ENCODE measurements at places on chromosomes 12 and 14.

DNA sequence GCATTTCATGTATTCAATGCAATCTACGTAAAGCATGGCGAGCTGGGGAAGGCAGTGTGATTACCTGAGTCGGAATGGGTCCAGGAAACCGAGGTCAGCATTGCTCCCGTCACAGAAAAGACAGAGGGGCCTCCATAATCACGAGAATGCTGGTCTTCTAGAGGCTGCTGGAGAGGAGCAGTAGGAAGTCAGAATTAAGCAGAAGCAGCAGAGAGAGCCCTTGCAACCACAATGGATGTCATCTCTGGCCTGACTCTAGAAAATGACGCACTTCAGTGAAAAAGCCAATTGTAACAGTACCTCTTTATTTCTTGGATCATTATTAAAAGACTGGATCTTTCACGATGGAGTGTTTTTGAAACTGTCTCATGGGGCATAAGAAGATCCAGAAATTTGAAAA, 69.5 kb upstream of the FOXN3 start:
- no peak for DNase-seq

- DNase-seq, result no peak
These were observed 45.5 kb downstream of the KTN1 start for GRCh38 chr14:55625481-55625880.

GRCh38 chr12:4579305-4580102, 17.5 kb downstream of the DYRK4 start:
- peak; percentile 11 for DNase-seq

DNA sequence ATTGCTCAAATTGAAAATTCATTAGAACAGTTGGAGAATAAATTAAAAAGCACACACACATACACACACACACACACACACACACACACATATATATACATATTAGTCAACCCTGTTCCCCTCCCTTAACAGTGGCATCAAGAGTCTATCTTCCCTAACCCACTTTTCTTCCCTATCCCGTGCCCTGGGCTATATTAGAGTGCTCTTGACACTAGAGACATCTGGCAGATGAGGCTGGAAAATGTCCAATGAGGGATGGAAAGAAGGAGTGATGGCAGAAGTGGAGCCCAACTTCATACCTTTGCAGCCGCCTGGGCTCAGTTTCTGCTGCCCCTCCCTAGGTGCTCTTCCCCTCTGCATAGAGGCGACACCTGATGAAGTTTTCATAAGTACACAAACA, 172.4 kb upstream of the NUDT4 start:
- no peak for DNase-seq

DNA sequence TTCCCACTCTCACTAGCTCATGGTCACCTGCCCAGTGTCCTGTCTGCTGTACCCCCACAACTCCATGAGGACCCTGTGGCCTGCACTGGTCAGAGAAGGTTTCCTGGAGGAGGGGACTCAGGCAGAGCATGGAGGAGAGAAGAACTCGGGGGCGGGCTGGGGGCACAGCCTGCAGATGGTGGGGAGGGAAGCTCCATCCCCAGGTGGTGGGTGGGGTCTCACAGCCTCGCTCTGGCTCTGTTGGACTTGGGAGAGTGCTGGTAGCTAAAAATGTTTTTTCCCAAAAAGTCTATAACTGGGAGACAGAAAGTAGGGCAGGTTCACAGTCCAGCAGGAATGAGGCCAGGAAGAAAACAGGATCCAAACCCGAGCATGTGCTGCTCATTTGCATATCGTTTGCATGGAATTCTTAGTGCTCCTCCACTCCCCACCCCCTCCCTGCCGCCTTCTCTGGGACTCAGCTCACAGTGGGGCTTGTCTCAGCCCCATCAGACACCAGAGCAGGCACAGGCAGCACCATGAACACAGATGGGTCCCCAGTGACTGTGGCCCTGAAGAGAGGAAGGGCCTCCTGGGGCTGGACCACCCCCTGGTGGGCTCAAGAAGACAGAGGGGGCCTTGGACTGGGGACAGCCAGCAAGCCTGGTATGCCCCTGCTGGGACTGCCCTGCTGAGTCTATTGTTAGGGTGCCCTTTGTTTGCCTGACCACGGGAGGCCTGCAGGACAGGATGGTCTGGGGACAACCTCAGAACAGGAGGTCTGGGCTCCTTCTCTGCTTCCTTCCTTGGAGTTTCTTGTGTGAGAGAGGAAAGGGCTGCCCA, 67.0 kb upstream of the SFSWAP start:
- DNase-seq, result no peak

DNA sequence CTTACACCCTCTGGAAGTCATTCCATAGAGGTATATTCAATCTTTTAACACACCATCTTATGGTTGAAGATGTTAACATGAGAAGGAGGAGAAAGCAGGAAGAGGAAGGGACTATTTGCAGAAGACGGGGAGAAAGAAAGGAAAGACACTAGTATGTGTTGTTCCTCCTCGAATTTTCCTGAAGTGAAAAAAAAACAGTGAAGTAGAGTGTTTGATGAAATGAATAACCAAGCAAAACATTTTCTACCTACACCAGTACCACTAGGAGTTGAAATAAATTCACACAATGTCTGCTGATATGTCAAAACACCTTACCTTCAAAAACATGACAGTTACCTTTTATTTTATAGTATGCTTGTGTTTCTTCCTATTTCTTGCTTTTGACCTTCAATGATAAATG, 1.4 kb upstream of the CNOT2 start:
- DNase-seq, result no peak

- peak; percentile 15 for DNase-seq
These were observed 4.5 kb downstream of the MIPOL1 start for GRCh38 chr14:37202265-37202664.

DNA sequence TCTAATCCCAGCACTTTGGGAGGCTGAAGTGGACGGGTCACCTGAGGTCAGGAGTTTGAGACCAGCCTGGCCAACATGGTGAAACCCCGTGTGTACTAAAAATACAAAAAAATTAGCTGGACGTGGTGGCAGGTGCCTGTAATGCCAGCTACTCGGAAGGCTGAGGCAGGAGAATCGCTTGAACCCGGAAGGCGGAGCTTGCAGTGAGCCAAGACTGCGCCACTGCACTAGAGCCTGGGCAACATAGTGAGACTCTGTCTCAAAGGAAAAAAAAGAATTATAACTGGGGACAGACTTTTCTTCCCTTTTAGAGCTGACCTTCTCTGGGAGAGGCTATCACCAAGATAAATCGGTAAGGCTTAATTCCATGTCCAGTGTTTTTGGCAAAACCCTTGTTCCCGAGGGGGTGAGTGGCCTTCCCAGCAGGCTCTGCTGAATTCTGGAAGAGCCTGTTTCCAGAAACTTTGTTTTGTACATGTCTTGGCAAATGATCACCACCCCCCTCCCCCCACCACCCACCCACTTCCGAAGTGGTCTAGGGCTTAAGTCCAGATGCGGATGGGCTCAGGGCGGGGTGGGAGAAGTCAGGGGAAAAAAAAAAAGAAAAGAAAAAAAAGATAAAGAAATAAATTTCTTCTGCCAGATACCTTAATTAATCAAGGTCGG, 32.3 kb upstream of the DEGS2 start:
- DNase-seq, result no peak

GRCh38 chr12:48000878-48001504, 3.3 kb downstream of the COL2A1 start:
- DNase-seq, result peak; percentile 52

DNA sequence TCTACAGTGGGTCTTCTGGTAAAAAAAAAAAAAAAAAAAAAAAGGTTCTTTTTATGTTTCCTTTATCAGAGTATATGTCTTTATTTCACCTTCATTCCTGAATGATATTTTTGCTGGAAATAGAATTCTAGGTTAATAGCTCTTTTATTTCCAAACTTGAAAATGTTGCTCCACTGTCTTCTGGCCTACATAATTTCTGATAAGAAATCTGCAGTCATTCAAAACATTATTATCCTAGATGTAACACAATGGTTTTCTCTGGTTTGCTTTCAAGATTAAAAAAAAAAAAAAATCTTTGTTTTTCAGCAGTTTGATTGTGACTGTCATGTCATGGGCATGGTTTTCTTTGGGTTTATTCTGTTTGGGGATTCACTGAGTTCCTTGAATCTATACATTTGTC, 19.5 kb downstream of the DCP1B start:
- DNase-seq, result no peak

DNA sequence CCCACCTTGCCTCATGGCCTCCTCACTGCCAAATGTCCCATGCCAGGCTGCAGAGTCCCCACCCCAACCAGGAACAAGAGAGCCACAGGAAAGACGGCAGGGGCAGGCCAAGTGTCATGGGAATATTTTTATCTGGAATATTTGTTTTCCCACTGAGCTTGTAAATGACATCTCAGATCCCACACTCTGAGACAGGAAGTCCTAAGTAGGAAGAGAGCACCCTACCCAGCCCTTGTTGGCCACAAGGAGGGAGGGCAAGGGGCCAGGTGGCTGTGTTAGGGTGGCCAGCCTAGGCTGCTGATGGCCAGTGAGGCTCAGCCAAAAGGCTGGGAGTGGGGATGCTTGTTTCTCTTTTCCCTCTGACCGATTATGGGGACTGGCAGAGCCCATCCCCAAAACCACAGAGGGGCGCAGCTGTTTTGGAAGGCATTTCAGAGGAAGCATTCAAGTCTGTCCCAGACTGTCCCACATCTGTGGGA, 7.7 kb upstream of the MEG3 start:
- no peak for DNase-seq

DNA sequence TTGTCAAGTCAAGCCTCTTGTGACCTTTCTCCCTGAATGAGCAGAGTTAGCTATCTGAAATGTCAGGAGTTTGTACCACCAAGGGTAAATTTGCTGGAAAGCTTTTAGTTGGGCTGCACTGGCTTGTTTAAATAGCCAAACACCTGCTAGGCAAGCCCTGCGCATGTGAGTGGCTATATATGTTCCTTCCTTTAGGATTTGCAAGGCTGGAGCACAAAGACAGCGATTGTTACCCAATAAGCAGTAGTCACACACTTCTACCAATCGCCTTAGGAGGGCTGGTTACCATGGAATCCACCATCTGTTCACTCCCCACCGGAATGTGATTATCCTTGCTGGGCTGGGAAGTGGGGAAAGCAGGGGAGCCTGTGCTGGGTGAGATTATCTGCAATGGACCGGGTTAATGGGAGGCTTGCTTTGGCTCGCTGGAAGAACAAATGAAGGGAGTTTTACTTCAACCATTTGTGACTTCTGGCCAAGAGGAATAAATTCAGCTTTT, 102.5 kb downstream of the FGD4 start:
- DNase-seq, result peak; percentile 56

GRCh38 chr12:2999265-2999841, 40.2 kb downstream of the TEAD4 start:
- DNase-seq, result no peak

GRCh38 chr14:56125772-56126636, 7.8 kb downstream of the PELI2 start:
- DNase-seq, result no peak

GRCh38 chr14:59117754-59118528, 70.5 kb upstream of the DAAM1 start:
- no peak for DNase-seq

DNA sequence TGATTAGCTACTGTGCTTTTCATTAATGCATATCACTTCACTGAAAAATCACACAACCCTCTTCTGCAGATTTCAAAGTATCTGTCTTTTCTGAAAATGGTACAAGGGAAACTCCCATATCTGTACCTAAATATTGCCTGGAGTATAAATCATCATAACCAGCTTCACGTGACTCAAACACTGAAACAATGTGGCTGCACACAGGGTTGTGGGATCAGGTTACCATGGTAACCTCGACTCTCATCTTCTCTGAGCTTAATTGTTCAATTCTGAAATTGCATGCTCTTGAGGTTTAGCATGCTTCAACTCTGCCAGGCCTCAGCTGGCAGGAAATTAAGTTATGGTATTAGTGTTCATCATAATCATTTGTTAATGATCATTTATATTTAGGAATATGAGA, 77.5 kb upstream of the CPSF6 start:
- DNase-seq, result peak; percentile 6

DNA sequence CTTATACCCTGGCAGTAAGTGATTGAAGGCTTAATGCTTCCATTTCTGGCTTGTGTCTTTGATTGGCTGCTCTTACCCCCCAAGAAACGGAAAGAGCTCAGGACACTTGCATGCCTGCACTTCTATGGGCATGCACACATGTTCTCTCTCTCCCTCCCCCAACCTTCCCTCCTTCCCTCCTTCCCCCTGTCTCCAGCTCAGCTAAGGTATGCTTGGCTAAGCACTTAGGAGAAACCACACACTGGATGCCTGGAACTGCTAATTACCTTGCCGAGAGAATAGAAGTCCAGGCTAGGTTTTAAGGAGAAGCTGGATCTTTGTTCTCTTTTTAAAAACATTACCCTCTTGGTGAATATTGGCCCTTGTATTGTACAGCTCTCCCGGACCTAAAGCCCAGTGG, 1072.8 kb upstream of the TMEM132C start:
- no peak for DNase-seq

GRCh38 chr14:91957876-91958313, 10.4 kb upstream of the FBLN5 start:
- DNase-seq, result no peak

GRCh38 chr14:105064721-105065143, 498 bp downstream of the GPR132 start:
- DNase-seq, result peak; percentile 56

DNA sequence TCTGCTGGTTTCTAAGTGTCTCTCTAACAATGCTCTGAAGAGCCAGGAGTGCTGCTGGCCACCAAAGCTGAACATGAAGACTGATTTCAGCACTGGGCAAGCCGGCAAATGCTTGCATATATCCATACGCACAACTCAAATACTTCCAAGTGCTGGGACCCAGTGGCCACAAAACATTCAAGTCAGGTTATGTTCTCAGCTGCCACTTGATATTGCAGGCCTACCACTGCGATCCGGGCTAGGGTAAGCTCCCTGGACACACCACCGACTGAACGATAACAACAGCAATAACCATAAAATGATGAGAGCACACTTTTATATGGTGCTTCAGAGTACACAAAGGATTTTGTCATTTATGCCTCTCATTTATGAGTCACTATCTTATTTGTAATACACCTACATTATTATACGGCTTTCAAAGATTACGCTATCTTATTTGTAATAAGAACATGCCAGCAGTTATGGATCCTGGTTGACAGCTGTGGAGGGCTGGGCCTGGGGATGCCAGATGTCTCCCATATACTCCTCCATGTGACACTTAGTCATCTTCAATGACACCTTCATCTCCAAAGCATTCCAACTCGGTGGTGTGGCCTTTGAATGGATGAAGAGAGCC, 35.5 kb downstream of the CRACR2A start:
- no peak for DNase-seq

All from fibroblast of skin of scalp (primary cell).